ENCODE measurements at places on chromosomes 7 and 10.

- DNase-seq = no peak
These were observed 73.0 kb upstream of the IL6 start for GRCh38 chr7:22653951-22654350.

GRCh38 chr7:50745336-50745735, 37.4 kb downstream of the GRB10 start:
- no peak for DNase-seq

DNA sequence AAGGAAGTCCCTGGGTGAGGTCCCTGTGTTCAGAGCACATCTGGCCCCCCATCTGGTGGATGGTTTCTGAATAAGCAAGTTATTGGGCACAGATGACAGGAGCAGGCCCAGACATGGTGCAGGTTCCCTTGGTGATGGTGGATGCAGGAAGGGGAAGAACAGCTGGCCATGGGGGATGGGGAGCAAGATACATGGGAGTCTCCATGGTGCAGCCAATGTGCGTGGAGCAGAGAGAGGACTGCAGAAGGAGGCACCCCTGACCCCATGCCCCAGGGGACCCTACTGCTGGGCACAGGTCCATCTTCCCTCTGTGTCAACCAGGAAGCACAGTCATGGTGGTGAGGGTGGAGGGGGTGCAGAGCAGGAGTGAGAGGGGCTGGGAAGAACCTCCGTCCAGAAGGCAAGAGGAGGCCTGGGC, 43.8 kb upstream of the RABGEF1 start:
- peak; percentile 9 for DNase-seq

GRCh38 chr7:75604408-75604807, 112.3 kb downstream of the SPDYE5 start:
- DNase-seq = no peak

- peak; percentile 34 for DNase-seq
These were observed 130.9 kb downstream of the TES start for GRCh38 chr7:116340943-116341907.

GRCh38 chr10:70891627-70892026, 3.3 kb upstream of the PCBD1 start:
- no peak for DNase-seq

GRCh38 chr7:157928171-157928794, 591.5 kb downstream of the DNAJB6 start:
- no peak for DNase-seq

DNA sequence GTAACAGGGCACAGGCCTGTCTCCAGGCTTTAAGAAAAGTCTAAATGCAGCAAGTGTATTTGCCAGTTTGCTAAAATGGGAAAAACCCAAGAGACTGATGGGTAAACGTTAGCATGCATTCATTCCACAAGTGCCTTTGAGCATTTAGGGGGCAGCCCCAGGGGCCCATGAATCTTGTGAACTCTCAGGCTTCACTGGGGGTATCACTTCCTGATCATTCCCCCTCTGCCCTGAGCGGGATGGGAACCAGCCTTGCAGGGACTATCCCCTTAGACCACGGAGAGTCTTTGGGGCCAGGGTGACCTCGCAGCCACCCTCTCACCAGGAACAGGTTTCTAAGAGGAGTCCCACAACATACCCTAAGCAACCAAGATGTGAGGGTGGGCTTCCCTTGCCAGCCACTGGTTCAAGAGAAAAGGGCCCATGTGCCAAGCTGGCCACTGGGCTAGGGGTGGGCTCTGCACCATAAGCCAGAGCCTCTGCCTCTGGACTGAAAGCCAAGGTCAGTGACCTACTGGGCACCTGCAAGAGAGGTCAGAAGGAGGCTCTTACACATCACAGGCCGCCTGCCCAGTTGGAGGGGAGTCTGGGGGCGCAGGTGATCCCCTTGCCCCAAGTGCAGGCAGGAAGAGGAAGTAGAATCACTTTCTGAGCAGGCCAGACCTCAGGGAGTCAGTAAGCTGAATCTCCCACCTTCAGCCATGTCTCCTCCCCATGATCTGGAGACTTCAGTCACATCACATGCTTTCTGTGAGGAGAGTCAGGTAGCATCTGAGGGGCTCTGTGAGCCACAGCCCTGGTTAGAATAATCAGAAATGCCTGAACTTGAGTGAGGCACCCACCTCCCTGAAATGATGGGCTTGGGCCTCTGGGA, 75.0 kb downstream of the C10orf105 start:
- DNase-seq = no peak

GRCh38 chr10:124004663-124005004, 88.8 kb downstream of the CHST15 start:
- DNase-seq = no peak

GRCh38 chr10:127863231-127863825, 29.4 kb downstream of the CLRN3 start:
- DNase-seq = no peak

DNA sequence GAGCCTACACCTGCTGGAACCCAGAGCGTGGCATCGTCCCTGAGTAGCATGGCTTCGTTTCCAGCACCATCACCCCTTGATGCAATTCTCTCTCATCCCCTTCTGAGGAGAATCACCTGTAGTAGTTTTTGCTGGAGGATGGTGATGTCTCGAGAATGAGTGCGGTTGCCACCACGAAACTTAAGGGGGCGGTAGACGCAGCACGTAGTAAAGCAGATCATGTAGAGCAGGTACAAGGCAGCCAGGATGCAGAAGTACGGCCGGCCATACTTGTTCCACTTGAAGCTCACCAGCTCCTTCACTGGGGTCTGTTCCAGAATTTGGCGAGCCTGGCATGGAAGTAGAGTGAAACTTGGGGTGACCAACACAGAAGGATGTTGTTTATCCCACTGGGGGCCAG, 8.1 kb downstream of the TRPV5 start:
- DNase-seq = no peak

DNA sequence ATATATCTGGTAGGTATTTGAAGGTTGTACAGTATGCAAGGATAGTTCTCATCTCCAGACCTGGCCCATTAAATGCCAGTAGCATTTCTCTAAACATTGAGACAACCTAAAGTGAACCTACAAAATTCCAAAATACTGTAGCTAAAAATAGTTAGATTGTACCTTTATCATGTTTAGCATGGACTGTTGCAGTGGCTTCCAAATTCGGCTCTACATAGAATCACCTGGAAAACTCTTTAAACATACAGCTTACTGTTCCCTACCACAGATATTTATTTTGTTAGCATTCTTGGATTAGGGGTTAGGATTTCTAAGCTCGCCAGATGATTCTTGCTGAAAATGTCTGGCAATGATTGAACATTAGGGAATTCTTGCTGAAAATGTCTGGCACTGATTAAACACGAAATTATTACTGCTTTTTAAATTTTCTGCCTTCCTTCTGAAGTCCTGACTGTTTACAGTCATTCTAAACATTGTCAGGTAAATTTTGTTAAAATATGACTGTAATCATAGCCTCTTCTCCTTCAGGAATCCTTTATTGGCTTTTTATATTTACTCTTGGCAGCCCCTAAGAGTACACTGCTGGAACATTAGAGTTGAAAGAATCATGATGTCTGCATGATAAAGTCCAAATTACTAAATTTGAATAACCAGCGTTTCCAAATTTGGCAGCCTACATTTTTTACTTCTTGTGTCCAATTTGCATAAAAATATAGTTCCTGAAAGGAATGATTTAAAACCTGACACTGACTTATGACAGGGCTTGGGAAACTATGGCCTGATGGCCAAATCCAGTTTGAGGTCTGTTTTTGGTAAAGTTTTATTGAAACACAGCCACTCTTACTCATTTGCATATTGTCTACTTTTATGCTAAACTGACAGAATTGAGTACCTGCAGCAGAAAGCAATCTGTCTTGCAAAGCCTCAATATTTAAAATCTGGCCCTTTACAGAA, 40.3 kb downstream of the SHOC2 start:
- DNase-seq = no peak

GRCh38 chr7:82699773-82700186, 256.2 kb upstream of the CACNA2D1 start:
- peak; percentile 95 for DNase-seq

- DNase-seq = no peak
These were observed 240.3 kb downstream of the GATA3 start for GRCh38 chr10:8294779-8295178.

GRCh38 chr7:805261-805660, 27.0 kb upstream of the SUN1 start:
- peak; percentile 68 for DNase-seq

GRCh38 chr7:73593207-73594045, 15.0 kb upstream of the TBL2 start:
- no peak for DNase-seq

- no peak for DNase-seq
These were observed 35.8 kb downstream of the GBF1 start for GRCh38 chr10:102281102-102281487.

- no peak for DNase-seq
These were observed 5.9 kb downstream of the TNKS2 start for GRCh38 chr10:91804126-91804510.

GRCh38 chr10:3263747-3264146, 91.2 kb upstream of the PITRM1 start:
- no peak for DNase-seq

GRCh38 chr7:48617993-48618392, 306.4 kb upstream of the CDC14C start:
- DNase-seq = no peak

GRCh38 chr10:34489973-34490745, 324.9 kb downstream of the PARD3 start:
- no peak for DNase-seq

DNA sequence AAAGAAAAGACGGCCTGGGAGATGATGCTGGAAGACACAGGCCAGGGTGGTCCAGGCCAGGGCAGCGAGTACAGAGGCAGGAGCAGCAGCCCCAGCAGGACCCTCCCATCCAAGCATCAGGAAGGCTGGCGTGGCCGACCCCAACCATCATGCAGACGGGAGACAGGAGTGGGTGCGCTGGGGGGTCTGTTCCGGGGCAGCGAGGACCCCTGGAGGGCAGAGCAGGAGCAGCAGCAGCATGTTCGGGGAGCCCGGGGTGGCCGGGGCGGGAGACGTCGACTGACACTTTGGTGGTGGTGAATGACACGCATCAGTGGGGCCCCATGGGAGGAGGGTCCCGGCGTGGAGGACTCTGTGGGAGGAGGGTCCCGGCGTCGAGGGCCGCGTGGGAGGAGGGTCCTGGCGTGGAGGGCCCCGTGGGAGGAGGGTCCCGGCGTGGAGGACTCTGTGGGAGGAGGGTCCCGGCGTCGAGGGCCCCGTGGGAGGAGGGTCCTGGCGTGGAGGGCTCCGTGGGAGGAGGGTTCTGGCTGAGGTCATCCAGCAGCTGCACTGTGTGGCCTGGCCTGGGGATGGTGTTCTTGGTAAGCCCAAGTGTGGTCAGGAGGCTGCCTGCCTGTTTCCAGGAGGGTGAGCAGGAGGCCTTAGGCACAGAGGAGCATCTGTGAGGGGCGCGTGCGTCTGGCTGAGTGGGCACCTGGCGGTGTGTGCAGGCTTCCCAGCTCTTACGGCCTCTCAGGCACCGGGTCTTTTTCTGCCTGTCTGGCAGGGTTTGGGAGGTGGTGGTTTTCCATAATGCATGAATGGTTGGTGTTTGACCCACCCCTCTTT, 38.9 kb downstream of the FAM20C start:
- no peak for DNase-seq

DNA sequence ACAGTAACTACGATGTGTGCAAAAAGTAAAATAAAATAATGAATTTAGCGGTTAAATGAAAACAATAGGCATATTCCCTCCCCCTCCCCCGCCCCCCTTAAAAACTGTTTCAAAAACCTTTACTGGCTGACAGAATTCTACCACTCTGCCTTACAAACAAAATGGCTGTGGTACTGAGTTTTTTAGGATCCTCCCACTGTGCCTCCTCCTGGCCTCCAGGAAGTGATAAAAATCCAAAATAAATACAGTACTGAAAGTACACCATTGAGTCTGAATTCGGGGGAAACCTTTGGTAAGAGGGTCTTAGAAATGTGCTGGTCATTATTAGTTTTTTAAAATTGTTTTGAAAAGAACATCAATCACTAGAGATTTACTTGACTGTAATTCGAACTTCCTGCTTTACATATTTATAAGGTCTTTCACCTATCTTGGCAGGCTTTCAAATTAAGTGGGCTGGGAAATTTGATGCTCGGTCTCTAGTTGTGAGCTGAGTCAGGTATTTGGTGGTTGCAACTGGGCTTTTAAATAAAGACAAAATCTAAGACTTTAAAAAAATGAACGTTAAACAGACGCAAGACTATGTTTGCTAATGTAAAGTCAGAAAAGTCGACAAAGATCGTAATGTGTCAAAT, 32.5 kb upstream of the EPC1 start:
- DNase-seq = peak; percentile 57

DNA sequence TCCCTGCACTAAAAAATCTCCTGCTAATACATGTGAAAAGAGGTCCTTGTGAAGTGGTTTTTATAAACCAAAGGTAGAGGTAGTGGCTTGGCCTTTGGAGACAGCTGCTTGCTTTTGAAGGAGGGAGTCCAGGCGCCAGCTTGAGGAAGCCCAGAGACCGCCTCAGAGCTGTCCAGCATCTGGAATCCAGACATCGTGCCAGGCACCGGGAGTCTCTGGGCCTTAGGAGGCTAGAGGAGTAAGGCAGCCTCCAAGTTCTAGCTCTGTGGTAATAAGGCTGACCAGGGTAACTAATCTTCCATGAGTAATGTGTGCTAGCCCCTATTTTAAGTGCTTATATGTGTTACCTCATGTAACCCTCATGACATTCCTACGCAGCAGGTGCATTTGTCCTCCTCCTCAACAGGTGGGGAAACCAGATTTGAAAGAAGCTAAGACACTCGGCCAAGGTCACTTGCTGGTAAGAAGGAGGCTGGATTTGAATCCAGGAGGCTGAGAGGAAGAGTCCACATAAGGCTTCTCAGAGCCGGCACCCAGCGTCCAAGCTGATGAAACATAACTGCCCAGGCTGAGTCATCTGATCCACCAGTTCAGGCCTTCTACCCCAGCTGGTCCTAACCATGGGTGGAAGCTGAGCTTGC, 26.1 kb downstream of the PRLHR start:
- no peak for DNase-seq

GRCh38 chr7:117169907-117170306, 153.0 kb downstream of the WNT2 start:
- peak; percentile 59 for DNase-seq

GRCh38 chr7:93176992-93177580, 28.9 kb upstream of the SAMD9L start:
- DNase-seq = no peak

- DNase-seq = no peak
These were observed 139.1 kb upstream of the RHEB start for GRCh38 chr7:151658778-151659177.

- DNase-seq = no peak
These were observed 32.1 kb downstream of the MTURN start for GRCh38 chr7:30166841-30167235.

Data from HT-29 (cell line).